ENCODE measurements at places on chromosomes 4 and X. TPM values are rescaled to one million over a fixed set of nuclear protein-coding genes. Genes with fewer than 3 reads are reported as not detected.

Gene ARR3
- total RNA-seq, result not detected

Gene SSX2B
- total RNA-seq, result not detected

Gene CFAP47
- not detected for total RNA-seq

Gene PCSK1N
- 0.53 TPM for total RNA-seq

Gene CT45A3
- total RNA-seq, result not detected

Gene UGT2A1
- total RNA-seq, result not detected

Gene MAGEA9B
- not detected for total RNA-seq
